D721Med (cell line): ENCODE measurements at places on chromosomes 6 and 20.

- DNase-seq, result no peak
Observed at GRCh38 chr6:139586273-139586672, 211.8 kb upstream of the CITED2 start.

GRCh38 chr6:97133067-97133466 is 149.9 kb downstream of the MMS22L start:
- no peak for DNase-seq

DNA sequence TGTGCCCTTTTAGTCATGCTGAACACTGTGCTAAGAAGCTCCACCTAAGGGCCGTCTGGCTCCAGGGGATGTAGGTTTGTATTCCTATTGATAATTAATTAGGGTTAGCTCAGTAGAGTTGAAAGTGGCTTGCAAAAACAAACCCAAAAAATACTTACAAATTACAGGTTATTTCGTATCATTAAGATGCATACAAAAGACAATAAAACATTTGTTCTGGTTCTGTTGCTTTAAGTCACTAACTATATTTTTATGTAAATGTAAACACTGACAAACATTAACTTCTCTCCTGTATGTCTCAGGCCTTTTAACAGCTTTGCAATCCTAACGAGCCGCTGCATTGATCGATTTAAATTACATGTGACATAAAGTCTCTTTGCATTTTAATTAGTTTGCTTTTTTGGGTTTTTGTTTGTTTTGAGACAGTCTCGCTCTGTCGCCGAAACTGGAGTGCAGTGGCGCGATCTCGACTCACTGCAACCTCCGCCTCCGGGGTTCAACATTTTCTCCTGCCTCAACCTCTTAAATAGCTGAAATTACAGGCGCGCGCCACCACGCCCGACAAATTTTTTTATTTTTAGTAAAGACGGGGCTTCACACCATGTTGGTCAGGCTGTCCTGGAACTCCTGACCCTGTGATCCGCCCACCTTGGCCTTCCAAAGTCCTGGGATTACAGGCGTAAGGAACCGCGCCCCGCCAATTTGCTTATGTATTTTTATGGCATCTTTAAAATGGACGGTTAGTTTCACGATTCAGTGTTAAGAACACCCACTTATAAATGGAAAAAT is 110.9 kb downstream of the HFE start:
- DNase-seq, result no peak

- DNase-seq, result no peak
Observed at GRCh38 chr6:11433860-11434259, 103.7 kb upstream of the TMEM170B start.

DNA sequence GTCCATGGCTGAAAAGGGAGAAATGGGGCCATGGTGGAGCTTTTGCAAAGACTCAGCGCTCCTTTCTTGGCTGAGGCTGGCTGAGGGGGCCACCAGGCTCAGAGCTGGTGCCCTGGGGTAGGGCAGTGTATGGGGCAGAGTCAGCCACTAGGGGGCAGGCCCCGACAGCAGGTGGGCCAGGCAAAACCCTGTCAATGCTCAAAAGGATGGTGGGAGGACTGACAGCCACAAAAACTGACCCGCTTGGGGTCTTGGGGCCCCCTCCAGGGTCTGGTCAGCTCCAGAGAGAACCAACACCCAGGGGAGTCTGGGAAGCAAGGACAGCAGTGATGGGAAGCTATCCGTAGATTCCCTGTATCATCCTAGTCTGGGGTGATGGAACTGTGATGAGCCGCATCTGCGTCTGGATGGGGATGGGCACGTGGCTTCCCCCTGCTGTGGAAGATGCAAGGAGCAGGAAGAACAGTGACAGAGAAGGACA is 306.9 kb downstream of the DHX35 start:
- peak; percentile 25 for DNase-seq

GRCh38 chr6:118722829-118723813 is 71.7 kb upstream of the CEP85L start:
- no peak for DNase-seq

DNA sequence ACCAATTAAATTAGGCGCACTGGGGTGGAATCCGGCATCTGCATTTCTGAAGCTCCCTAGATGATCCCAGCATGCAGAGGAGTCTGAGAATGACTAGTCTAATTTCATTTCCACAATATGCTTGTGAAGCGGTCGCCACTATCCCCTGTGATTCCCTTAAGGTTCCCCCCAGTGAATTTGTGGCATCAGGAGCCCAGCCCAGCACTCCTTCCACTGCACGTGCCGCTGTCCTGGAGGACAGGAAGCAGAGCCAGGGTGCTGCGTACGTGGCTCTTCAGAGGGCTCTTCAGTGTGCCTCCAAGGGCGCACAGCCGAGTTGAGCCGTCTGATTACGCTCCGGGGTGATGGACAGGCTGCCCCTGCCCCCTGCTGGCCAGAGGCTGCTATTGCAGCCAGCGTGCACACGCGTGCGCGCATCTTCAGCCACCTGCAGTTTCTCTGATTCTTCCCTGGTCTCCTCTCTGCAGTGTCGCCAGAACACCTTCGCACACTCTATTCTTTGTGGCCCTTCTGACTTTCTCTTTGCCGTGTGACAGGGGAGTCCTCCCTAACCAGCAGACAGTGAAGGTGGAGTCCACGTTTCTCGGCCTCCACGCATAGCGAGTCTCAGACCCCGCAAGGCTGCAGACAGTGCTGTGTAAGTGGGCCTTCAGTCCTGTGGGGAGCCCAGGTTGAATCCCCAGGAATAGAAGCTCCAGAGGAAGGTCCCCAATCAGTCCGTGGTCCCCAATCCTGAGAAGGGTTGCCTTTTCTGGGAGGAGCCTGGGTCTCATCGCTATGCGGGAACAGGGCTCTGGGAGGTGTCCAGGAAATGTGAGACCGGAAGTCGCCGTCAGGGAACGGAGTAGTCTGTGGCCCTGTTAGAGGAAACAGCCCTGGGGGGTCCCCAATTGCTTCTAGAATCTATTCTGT is 16.5 kb upstream of the NCR2 start:
- no peak for DNase-seq

DNA sequence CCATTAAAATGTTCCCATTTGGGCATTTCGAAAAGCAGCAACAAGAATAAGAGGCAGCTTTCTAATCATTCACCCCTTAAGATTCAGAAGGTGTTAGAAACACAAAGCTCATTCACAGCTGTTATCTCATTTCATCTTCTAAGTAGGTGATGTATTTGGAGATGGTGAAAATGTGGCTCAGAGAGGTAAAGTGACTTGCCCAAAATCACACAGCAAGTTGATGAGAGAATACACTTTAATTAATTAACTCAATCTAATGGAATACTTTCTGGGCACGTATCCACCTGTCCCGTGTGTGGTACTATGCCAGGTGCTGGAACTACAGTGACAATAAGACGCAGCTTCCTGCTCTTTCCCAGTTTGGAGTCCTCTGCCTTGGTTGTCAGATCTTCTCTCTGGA is 147.4 kb upstream of the LRFN2 start:
- DNase-seq, result no peak

DNA sequence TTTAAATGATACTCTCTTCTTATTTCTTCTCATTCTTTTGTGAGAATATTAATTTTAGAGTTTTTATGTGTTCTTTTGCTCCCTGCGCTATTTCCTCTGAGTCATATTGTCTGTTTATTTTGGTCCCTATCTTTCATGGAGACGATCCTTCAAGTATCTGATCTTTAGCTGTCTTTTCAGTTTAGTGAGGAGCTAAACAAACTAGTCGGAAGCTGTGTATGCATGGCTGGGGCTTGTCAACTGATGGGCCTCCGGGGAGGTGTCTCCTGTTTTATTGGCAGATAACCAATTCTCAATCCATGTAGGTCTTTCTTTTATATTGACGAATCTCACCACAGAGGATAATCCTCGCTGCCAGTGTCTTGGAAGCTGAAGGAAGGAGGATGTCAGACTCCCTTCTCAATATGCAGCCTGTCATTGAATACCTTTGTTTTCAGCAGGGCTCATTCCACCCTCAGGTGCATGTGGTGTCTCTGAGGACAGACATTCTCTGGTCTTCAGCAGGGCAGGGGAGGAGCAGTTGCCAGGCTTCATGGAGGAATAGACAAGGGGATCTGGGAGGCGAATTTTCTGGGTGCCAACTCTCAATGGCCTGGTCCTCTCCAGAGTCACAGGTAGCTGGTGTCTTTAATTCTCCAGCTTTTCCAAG is 64.9 kb downstream of the RNF182 start:
- DNase-seq, result no peak

- no peak for DNase-seq
Observed at GRCh38 chr20:52590100-52590499, 382.1 kb upstream of the TSHZ2 start.

GRCh38 chr6:105388392-105388791 is 14.5 kb downstream of the PREP start:
- no peak for DNase-seq

GRCh38 chr6:153231048-153231646 is 100.1 kb upstream of the RGS17 start:
- no peak for DNase-seq

DNA sequence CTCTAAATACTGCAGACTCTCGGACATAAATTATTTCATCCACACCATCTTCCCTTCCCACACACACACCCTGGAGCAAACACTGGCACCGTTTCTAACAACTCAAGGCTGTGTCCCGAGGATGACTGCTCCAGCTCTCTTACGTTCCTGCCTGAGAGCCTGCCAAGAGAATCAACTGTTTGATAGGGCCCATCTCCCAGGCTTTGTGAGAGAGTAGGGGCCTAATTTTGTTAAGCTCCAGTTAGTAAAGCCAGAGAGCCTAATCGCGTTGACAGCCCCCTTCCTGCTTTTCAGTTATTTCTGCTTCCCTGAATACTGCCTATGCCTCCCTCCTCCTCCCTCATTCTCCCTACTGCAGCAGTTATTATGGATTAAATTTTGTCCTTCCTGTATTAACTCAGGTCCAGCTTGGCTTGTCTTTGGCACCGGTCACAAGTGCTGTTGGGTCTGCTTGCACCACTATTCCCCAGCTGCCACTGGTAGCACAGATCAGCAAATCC is 118.1 kb upstream of the TMEM181 start:
- DNase-seq, result no peak

DNA sequence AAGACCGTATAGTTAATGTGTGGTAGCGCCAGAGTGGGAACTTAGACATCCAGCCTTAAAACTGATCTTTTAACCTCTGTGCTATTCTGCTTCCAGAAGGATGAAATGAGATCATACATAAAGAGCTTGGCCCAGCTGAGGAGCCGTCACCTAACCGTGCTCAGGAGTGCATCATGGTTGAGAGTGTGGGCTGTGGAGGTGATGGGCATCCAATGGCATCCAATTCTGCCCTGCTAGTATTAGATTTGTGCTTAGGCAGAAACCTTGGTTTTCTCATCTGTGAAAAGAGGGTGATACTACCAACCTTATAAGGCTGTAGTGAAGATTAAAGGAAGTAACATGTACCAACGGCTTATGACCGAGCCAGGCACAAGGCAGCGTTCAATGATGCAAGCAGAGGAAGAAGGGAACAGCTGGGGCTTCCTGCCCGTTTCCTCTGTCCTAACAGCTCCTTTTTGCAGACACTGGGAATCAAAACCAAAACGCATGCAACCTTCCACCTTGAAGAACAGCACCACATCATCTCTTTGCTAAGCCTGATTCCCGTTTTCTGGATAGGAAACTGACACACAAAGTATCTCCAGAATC is 1.3 kb downstream of the SLC22A16 start:
- no peak for DNase-seq

GRCh38 chr6:4295058-4295782 is 159.8 kb upstream of the ECI2 start:
- DNase-seq, result no peak

GRCh38 chr20:38260025-38260377 is 534 bp downstream of the KIAA1755 start:
- no peak for DNase-seq

GRCh38 chr6:108565091-108565766 is 4.5 kb downstream of the FOXO3 start:
- no peak for DNase-seq

DNA sequence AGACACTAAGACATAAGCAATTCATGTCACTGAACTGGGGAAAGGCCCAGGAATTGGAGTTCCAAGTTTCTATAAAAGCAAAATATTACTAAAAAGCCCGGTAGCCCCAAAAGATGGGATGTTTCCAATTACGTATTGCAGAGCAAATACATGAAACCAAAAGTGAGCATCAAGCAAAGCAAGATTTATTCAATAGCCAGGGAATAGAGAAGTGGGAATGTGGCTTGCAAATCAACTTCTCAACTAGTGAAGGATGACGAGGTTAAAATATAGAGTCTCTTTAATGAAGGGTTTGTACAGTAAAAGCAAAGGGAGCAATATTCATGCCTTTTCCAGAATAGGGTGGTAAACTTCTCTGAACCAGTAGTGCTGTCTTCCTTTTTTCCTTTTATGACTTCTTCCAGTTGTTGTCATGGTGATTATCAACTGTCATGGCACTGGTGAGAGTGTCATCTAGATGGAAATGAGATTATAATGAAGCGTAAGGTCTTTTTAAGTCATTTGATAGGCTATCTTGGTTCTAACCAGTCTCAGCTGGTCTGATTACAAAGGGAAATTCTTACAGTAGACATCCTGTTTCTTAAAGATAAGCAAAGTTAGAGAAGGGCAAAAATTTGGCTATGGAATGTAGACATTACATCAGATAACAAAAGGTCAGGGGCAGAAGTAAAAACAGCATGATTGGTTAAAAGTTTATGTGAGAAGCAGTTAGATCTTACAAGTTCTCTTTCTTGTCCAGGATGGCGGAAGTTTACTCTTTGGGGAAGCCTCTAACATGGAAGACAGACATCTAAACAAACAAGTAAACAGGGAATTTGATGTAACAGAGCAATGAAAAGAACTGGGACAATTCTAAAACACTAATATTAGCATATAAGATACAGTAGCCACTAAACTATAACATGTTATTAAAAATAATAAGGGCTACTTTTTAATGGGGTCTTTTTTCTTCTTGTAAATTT is 96.9 kb downstream of the TBX18 start:
- no peak for DNase-seq

GRCh38 chr6:366389-367297 is 24.9 kb upstream of the IRF4 start:
- DNase-seq, result no peak

DNA sequence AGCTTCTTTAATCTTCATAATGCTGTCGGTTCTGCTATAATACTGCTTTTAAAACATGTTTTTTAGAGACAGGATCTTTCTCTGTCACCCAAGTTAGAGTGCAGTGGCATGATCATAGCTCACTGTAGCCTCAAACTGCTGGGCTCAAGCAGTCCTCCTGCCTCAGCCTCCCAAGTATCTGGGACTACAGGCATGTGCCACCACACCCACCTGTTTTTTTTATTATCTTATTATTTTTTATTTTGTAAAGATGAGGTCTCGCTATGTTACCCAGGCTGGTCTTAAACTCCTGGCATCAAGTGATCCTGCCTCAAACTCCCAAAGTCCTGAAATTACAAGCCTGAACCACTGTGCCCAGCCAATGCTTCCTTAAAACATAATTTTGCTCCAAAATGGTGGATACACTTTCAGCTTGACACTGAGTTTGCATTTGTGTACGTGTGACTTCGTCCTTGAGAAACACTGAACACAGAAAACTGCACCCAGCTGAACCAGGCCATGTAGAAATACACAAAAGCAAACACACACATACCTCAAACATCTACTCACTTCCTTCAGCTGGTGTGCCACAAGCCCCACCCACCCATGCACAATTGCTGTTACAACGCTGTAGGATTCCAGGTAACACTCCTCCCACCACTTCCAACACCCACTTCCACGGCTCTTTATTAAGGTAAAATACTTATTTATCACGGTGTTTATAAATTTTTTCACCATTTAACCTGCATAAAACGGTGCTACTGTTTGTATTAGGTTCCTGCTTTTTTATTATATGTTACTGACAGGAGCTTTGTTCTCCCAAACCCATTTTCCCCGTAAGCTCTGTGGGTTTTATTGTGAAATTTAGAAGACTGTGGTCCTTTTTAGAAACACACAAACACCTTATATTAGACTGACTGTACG is 109.1 kb downstream of the TSHZ2 start:
- DNase-seq, result no peak
